ENCODE measurements at places on chromosomes 5 and 9.

GRCh38 chr9:123349033-123349432 lies 7.0 kb upstream of the CRB2 start:
- DNase-seq = no peak

- no peak for DNase-seq
Measured at GRCh38 chr5:96750110-96750822, 57.5 kb downstream of the ERAP1 start.

- no peak for DNase-seq
Measured at GRCh38 chr5:113390224-113390623, 44.6 kb downstream of the TSSK1B start.

- peak; percentile 79 for DNase-seq
Measured at GRCh38 chr5:159209438-159210209, at the start of gene RNF145. RNF145 (minus strand) TSS chr5:159209553; CDS start chr5:159203617, 5,936 bp downstream.

Measured in globus pallidus (tissue), 1 donor.